ENCODE measurements at places on chromosomes 5 and 9.

DNA sequence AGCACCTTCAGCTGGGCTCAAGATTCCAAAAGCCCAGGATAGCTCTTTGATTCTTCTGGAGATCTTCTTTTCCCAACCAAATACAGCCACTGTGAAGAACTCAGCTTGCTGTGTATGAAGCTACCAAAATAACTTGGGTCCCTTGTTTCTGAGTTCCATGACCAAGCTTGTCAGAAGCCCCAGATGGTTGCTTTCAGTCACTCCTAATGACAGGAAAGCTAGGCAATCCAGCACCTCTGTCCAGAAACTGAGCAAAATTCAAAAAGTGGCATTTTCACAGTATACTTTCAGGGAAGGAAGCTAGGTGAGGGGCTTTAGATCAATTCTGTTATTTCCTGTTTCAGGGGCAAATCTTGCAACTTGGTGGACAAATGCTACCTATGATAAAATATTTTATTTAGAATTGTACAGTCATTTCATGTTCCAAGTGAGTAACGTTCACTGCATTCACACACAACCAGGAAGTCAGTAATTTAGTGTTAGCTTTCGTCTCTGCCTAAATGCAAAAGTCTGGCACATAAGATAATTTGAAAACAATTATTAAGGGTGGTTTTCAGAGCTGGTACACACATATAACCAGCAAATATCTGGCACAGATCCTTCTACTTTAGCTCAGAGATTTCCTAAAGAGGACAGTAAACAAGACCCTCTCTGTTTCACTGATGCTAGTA is 330.1 kb downstream of the GLIS3 start:
- DNase-seq: no peak

DNA sequence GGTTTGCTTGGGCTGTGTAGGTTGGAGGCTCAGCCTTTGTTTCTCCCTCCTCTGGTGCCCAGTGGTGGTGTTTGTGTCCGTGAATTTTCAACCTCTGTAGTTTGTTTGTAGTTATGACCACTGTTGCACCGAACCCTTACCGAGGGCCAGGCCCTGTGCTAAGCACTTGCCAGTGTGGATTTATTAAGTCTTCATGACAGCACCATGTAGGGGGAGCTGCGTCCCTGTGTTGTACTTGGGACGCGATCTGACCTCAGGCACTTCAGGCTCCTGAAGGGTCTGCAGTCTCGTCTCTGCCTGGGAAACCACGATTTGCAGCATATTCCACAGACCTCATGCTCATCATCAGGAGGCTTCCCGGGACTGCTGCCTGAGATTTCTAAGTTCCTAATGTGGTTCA is 12.8 kb downstream of the TENT4A start:
- no peak for DNase-seq

- DNase-seq: no peak
Observed at GRCh38 chr5:138440159-138441073, 1.6 kb downstream of the REEP2 start.

DNA sequence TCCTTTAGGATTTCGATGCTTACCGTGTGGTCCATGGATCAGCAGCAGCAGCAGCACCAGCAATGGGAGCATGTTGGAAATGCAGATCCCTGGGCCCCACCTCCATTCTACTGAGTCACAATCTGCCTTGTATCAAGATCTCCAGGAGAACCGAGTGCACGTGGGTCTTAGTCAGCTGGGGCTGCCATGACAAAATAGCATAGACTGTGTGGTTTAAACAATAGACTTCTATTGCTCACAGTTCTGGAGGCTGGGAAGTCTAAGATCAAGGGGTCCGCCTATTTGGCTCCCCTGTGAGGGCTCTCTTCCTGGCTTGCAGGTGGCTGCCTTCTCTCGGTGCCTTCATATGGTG is 1.3 kb upstream of the PROP1 start:
- DNase-seq: no peak

DNA sequence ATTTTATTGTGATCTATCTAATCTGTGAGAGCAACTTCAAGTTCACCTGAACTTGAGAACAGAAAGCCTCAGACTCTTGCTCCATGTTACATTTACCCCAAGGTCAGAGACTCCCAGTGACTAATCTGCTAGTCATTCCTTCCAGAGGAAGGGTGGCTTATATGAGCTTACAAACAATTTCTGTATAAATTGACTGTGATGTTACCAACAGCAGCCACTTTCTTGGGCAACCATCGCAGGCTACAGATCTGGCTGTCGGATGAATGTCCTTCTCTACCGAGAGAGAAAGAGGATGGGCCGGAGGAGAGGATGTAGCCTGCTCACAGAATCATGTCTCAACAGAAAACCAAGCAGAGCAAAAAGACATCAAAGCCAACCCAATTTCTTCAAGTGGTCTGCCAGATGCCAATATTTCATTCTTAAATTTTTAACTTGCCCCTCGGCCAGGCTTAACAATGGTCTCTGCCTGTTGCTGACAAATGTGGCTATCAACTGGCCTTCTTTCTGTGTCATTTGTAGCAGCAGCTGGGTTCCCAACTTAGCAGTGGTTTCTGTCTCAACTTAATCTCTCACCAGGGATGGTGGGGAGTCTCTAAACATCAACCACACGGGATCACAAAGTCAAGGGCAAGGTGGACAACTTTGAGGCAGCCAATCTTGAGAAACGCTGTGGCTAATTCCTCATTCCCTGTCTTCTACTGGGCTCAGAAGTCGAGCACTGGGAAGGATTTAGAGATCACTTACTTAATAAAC is 81.3 kb downstream of the RAPGEF1 start:
- DNase-seq: no peak

- no peak for DNase-seq
Observed at GRCh38 chr5:150510460-150511263, 2.7 kb downstream of the NDST1 start.

- no peak for DNase-seq
Observed at GRCh38 chr5:23450187-23450586, 57.2 kb upstream of the PRDM9 start.

DNA sequence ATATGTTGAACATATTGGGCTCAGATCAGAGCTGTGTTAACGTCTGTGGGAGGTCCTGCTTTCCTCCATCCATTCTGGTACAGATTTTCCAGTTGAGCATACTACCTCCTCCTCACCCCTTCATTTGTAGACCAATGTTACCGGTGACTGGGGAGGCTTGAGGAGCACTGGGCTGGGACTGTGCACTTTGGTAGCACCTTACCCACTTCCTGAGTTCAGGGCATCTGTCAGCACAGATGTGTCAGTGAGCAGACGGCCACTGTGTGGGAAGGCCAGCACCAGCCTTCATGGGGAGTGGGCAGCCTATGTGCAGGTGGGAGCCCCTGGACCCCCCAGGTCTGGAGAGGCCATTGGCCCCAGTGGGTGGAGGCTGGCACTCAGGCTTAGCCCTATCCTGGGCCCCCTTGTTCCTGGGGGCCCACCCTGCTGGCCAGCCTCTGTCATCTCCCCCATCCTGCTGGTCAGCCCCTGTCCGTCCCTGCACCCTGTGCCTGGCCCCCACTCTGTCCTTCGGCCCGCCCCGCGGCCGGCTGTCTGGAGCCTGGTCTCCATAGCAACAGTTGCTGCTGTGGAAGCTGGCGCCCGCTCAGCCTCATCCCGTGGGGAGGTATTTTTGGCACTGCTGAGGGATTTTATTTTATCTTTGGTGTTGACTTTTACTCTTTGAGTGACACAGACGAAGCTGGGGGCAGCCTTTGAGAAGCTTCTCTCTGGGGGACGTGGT is 21.3 kb downstream of the WNK2 start:
- peak; percentile 20 for DNase-seq

DNA sequence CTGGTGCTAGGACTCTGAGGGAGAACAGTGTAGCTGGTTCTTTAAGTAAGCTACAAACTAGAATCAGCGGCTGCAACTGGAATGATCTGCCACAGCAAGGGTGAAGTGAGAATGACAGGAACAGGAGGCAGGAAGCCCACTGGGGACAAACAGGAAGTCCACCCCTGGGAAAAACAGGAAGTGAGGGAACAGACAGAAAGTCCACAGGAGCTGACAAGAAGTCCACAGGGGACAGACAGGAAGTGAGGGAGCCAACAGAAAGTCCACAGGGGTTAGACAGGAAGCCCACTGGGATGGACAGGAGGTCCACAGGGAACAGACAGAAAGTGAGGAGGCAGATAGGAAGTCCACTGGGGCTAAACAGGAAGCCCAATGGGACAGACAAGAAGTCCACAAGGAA is 15.5 kb downstream of the ADAMTS16 start:
- no peak for DNase-seq

- no peak for DNase-seq
Observed at GRCh38 chr9:9920425-9921060, 692.3 kb downstream of the PTPRD start.

DNA sequence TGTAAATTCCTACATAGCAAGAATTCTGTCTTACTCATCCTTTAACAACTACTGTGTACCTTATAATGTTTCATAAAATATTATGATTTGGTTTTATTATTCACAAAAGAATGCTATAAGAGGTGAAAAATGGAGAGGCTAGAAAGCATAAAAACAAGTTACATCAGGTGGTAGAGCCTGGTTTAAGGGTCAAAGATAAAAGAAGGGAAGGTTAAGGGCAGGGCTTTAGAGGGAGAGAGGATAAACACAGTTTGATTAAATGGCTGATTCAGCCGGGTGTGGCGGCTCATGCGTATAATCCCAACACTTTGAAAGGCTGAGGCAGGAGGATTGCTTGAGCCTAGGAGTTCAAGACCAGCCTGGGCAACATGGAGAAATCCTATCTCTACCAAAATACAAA is 40.4 kb upstream of the HSPB3 start:
- no peak for DNase-seq

DNA sequence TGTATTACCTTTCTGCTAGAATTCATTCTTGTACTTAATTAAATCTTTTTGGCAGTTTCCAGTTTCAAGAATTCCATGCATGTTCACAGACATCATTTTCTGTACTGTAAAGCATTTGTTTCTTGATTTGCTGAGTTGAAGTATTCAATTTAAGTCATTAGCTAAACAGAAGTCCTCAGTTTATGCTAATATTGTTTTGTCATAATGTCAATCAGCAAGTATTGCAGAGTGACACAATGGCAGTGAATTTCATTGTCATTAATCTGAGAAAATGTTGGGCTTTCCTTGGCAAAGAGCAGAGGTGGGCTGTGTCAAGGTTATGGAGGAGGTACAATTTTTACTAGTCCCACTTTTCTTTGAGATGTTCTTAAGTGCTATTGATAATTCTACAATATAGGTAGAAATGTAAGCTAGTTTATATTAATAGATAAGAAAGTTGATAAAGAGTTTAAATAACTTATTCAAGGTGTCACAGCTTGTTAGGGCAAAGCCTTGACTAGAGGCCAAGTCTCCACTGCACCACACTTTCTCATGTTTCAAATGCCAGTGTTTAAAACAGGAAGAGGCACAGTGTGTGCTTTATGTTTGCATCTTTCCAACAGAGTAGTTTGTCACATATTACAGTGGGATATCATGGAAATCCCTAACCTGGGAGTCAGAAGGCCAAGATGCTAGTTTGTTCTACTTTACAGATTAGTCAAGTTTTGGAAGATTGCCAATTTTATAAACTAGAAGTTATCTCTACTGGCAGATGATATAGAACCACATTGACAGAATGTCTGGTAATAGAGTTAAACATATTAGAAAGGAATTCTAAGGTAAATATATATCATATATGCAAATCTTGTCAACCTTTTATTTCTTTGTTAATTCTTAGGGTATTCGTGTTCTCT is 56.3 kb downstream of the SLF1 start:
- DNase-seq: no peak

Data from NK-92 treated with Interleukin-12 subunit alpha and Interleukin-12 subunit beta, amount 100 ng/mL, for 24 hours (cell line).